ENCODE measurements at places on chromosomes 16 and 17. TPM values are rescaled to one million over a fixed set of nuclear protein-coding genes. Genes with fewer than 3 reads are reported as not detected.

DNA sequence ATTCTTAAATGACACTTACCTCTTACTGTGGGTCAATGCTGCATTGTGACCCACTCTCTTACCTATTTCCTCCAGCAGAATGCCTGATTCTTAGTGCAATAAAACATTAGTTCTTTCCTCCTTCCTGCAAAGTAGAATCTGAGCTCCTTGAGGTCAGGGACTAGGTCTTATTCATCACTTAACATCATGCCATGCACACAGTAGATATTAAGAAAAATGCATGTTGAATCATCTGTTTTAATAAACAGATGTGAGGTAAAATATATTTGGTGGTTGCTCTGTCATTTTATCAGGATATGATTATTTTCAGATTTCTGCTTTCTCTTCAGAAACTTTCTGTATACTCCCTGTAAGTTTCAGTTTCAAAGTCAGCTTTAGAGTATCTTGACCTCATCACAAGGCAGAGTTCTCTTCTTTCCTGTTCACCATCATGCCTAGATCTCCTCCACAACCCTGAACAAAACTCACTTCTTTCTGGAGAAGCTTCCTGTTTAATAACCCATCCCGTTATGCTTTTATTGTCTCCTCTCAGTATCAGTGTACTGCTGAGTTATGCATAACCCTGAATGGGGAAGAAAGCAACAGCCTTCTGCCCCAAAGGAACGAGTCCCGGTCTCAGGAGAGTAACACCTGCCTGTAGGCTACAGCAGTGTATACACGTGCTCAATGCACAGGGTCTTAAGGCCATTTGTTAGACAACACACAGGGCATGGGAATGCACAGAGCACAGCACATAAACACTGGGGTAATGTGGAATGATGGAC, 30.3 kb upstream of the SUPT4H1 start:
- no peaks in the 10 kb centered on the region for H3K36me3 ChIP-seq
- H3K27ac ChIP-seq: no peak overlapping the region
- DNase-seq: no peak
- H3K27me3 ChIP-seq: no peaks in the 10 kb centered on the region
- H3K4me3 ChIP-seq: no peak overlapping the region

GRCh38 chr17:17177176-17177575, 29.0 kb downstream of the PLD6 start:
- H3K27me3 ChIP-seq: no peaks in the 10 kb centered on the region
- no peak for DNase-seq
- no peaks in the 10 kb centered on the region for H3K4me1 ChIP-seq
- peaks cover 10% of the 10 kb centered on the region for H3K36me3 ChIP-seq
- H3K27ac ChIP-seq: no peak overlapping the region

DNA sequence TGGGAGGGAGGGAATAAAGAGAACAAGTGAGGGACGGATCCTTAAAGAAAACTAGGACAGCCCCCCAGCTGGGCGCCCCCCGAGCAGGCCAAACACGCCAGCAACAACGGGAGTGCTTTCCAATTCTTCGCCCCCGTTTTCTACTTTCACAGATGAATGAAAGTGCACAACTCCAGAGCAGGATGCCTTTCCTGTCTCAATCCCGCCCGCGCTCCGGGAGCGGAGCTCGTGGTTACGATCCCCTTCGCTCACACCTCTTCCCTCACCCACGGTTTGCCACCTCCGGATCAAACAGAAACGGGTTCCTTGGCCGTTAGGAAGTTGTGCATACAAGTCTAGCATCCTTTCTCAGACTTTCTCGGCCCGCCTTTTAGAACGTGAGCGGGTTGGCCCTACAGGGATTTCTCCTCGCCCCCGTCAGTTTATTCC, 680 bp downstream of the SKA2 start:
- H3K4me3 ChIP-seq: peak overlapping the region; percentile 91
- H3K4me1 ChIP-seq: no peaks in the 10 kb centered on the region
- peak overlapping the region; percentile 81 for H3K27ac ChIP-seq
- no peaks in the 10 kb centered on the region for H3K27me3 ChIP-seq
- no peak for DNase-seq

PDE6G gene
- total RNA-seq: 1.9 TPM

- H3K4me3 ChIP-seq: peak overlapping the region; percentile 87
- no peaks in the 10 kb centered on the region for H3K36me3 ChIP-seq
- DNase-seq: no peak
- peaks cover 11% of the 10 kb centered on the region for H3K4me1 ChIP-seq
Observed at GRCh38 chr17:29567554-29568330, 759 bp upstream of the TP53I13 start.

DNA sequence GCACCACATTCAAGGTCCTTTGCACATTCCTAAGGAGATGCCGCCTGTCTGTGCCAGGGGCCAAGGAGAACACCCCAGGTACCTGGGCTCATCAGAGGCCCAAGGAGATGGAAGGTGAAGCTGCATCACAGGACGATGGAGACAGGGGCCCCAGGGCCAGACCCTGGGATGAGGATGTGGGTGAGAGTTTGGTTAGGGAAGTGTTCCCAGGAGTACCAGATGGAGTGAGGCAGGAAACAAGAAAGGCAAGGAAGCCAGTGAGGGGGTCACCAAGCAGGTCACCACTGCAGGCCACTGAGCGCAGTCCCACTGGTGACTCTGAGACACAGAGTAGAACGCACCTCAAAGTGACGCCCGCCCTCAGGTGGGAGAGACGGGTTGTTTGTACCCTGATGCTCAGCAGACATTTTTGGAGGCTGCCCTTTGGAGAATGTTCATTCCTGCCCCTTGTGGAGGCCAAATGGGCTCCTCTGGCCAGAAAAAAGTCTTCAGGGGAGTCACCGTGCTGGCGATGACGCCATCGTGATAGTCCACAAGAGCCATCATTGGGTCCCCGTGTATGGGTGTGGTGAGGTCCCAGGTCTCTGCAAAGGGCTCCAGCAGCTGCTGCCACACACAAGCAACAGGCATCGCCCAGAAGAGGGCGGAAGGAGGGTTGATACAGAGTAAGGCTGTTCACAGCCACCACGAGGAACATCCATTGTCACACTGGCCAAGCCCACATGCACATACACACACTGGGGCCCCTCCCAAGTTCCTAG, 57.5 kb downstream of the BEAN1 start:
- no peak overlapping the region for H3K27ac ChIP-seq
- no peaks in the 10 kb centered on the region for H3K36me3 ChIP-seq
- H3K4me3 ChIP-seq: no peak overlapping the region

PSME3 gene
- total RNA-seq: 59.3 TPM

DNA sequence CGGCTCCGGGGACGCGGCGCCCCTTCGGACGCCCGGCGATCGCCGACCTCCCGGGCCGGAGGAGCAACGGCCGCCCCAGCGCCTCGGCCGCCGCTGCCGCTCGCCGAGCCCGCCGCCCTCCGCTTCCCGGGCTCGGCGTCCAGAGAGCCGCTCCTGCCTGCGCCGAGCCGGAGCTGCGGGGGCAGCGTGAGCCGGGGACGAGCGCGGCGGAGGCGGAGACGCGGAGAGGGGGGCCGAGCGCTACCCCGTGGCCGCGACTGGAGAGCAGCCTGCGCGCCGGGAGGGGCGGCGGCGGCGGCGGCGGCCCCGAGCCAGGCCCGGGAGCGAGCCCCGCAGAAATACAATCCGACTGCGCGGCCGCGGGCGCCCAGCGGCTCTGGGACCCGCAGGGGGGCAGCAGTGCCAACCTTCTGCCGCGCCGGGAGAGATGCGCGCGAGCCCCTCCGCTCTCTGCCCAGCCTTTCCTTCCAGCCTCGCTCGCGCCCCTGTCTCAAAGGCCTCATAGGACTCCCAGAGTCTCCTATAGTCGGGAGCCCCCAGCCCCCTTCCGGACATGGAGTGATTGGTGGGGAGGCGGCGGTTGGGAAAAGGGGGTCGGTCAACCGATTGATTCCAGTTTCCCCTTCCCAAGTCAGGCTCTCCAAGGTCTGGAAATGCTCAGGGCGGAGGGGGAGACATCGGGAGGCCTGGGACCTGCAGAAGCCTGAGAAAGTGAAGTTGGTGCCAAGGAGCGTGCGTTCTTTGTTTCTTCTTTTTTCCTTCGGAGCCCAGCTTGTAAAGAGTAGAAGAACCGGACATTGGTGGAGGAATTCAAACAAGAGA, 1.0 kb upstream of the SDK2 start:
- H3K27me3 ChIP-seq: peaks cover 42% of the 10 kb centered on the region
- no peak overlapping the region for H3K27ac ChIP-seq
- H3K4me1 ChIP-seq: peaks cover 5% of the 10 kb centered on the region

CAVIN1 gene
- 288 TPM for total RNA-seq

MT1M gene
- 46.0 TPM for total RNA-seq

DNA sequence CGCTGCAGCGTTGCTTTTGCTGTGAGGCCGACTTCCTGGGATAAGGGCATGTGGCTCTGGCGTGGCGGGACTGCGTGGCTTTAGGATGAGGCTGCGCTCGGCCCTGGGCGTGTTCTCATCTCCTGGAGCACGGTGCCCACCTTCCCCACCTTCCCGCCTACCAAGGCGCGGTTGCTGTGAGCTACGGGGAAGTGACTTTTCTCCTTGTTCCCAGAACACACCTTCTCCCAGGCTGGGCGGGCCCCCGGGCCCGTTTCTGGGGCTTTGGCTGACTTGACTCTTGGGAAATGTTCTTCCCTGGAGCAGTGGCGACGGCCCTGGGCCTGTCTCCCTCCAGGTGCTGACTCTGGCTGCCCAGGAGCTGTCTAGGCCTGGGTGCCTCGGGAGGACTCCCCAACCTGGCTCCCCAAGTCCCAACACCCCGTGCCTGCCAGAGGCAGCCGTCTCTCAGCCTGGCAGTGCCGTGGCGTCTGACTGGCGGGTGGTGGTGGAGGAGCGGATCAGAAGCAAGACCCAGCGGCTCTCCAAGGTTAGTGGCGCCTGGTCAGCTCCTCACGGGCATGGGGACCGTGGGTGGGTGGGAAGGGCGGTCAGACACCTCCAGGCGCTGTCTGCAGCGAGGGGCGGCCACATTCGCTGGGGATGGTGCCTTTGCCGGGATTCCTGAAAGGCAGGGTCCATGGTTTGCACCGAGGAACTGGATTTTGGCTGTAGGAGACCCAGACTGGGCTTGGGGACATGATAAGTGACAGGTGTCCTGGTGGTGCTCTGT, 12.1 kb downstream of the TELO2 start:
- no peaks in the 10 kb centered on the region for H3K4me1 ChIP-seq
- H3K27ac ChIP-seq: no peak overlapping the region
- no peak for DNase-seq

FN3K gene
- total RNA-seq: 7.2 TPM

All from breast epithelium (tissue), 4 donors.